ENCODE measurements at places on chromosomes 12 and 14.

GRCh38 chr14:93775158-93775557, 13.1 kb downstream of the PRIMA1 start:
- DNase-seq: no peak

DNA sequence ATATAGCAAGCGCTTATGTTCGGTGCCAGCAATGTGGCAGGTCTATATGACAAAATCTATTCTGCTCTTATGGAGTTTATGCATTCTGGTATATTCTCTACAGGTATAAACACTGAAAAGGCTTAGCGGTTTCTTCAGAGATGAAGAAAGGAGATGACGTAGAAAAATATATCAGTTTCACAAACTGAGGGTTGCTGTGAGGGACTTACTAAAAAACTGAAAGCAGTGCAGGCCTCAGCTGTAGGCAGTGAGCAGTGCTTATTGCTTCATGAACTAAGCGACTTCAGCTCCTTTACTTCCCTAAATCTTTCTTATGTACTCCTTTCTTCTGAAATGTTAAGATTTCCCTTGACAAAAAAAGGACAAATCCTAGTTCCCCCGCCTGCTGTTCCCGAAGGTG, 4.5 kb downstream of the DDX47 start:
- no peak for DNase-seq

DNA sequence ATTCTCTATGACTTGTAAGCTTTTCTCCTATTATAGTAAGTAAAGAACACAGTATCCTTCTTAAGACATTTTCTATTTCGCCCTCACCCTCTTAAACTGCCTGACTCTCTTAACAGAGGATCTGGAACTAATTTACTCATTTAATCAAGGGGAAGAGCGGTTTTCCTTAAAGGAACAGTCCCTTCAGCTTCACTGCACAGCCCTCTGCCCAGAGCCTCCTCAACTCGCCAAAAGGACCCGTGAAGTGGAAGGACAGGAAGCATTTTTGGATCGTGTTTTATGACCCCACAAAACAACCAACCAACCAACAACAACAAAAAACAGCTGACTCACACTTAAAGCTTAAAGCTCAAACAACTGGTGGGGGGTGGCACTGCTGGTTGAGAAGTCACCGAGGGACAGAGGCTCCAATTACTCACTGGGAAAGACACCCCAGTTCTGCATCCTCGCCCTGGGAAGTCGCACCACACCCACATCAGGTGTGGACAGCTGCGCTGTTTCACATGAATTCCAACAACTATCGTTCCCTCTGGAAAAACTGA, 35.7 kb downstream of the NID2 start:
- no peak for DNase-seq

- no peak for DNase-seq
These were observed 61.1 kb downstream of the NINJ2 start for GRCh38 chr12:601976-602699.

DNA sequence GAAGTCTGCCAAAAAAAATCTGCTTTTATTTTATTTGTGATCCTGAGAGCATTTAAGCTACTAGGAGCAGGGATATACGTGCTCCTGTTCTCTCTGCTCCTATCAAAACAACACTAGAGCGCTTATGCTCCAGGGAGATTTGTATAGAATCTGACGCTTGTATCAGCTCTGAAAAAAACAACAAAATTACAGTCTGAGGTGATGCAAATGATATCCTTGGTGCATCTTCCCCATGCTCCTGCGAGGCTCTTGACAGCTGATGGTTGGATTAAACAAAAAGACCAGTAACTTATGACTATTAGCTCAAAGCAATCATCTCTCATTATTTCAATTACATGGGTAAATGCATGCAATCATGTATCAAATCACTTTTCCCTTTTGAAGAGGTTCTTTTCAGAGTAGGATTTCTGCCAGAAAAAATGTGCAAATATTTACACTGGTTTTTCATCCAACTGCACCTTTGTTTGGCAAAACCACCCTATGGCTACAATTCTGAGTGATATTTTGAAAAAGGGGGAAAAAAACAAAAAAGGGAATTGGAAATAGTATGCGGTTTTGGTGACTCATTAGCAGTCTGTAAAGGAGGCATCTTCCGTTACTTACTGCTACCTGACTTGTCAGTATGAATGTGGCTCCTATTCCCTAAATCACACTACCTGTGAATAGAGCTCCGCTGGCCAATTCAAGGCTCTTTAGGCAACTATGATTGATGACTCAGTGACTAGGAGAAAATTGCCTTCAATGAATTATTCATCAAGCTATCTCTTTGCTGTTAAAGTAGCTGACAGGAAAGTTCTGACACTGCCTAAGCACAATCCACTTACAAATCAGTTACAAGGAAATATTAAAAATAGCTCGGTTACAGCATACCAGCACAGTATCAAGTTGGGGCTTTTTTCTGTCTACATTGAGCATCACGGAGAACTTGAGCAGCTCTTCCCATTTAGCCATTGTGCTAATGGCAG, 450.0 kb downstream of the FOXG1 start:
- DNase-seq: no peak

DNA sequence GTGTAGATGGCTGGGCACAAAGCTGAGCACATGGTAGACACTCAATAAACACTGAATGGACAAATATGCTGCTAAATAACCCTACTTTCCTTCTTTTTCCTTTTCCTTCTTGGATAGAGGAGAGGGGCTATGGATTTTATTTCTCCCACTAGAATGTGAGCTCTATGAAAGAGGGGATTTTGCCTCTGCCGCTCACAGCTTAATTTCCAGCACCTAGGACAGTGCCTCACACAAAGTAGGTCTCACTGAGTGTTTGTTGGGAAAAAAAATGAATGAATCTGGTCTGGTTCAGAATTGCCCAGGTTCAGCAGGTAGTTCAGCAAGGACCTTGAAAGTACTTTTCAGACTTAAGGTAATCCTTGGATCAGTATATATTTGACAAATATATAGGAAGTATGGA, 65.5 kb downstream of the WSCD2 start:
- no peak for DNase-seq

DNA sequence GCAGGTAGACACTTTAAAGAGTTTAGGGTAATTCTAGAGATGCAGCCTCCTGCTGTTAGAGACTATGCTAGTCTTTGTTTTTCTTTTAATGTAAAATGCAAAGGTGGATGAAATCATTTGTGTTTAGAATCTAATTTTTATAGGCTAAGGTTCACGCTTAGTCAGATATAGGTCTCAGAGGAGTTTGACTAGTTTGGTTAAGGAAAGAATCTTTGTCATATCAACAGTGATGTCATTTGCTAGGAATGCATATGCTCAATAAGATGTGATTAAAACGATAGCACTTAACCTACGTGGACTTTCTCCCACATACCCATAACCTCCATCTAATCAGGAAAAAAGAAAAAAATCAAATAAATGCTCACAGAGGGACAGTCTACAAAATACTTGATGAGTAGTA, 859.3 kb upstream of the ATXN7L3B start:
- no peak for DNase-seq

GRCh38 chr14:69351911-69352310, 46.2 kb downstream of the ERH start:
- DNase-seq: no peak

DNA sequence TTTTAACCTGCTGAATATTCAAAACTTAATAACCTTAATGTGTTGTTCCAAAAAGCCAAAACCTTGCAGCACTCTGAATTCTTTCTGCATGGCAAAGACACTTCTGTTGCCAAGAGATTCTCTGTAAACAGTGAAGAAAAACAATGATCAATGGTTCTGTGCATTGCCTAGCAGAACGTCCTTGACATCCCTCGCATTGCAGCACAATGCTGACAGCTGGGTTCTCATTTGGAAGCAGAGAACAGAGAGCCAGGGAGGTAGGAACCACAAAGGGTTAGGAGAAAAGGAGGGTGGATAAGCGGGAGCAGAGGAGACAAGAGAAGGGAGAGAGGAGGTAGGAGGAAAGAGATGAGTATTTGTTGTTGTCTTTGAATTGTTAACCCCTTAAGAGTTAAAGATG, 501.1 kb downstream of the NAV3 start:
- DNase-seq: no peak

GRCh38 chr12:62697893-62698292, 231.3 kb downstream of the MON2 start:
- no peak for DNase-seq

GRCh38 chr12:31018790-31019505, 54.7 kb upstream of the DDX11 start:
- DNase-seq: no peak

GRCh38 chr12:118908811-118909210, 72.5 kb upstream of the SRRM4 start:
- DNase-seq: no peak

DNA sequence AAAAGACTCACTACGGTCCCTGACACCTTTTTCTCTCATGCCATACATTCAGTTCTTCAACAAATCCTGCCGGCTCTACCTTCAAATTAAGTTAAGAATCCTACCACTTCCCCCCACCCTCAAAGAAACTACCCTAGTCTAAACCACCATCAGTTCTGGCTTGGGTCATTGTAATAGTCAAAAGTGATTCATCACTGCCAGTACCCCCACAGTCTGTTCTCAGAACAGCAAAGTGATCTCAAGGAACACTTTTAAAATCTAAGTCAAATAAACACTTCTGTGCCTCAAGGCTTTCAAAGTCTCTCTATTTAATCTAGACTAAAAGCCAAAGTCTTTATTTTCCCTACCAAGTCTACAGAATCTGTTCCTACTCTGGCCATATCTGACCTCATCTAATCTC, 12.0 kb upstream of the FAM234B start:
- no peak for DNase-seq

GRCh38 chr12:32964981-32965585, 68.5 kb upstream of the PKP2 start:
- no peak for DNase-seq

DNA sequence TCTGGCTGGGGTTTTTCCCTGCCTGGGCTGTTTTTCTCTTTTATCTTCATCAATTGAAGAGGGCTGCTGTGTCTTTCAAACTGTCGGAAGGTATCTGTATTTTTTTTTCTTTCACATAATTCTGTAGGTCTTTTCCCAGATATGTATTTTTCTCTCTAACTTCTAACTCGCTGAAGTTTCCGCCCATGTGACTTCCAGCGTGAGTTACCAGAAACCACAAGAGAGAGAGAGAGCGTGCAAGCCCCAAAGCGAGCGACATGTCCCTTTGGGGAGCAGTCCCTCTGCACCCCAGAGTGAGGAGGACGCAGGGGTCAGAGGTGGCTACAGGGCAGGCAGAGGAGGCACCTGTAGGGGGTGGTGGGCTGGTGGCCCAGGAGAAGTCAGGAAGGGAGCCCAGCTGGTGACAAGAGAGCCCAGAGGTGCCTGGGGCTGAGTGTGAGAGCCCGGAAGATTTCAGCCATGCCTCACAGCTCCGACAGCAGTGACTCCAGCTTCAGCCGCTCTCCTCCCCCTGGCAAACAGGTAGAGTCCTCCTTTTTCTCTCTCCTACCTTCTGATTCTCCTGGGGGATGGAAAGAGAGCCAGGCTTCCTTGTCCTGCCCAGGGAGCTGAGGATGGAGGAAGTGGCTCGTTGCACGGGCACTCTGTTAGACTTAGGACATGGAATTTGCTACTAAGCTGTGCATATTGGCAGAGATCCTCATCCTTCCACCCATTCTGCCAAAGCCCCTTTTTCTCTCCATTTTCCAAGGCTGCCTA, at the start of gene BATF:
BATF (plus strand) TSS at position 246 of the 759 bp plus-strand sequence; CDS start at position 460, 214 bp downstream.
- DNase-seq: peak; percentile 68

DNA sequence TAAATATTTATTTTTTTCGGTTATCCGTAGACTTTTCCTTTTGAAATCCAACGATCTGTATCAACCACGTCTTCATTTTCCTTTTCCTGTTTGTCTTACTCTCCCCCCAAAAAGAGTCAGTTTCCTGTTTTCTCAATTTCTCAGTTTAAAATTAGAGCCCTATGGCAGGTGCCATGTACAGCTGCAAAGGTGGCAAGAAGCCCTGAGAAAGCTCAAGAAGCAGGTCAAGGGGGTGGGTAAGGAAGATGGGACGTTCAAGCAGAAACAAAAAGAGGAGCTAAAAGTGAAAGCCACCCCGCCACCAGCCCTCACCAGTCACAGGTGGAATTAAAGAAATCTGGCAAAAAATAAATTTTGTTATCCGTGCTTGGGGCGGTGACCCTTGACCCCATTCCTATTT, 26.7 kb downstream of the SLC35E3 start:
- DNase-seq: no peak

DNA sequence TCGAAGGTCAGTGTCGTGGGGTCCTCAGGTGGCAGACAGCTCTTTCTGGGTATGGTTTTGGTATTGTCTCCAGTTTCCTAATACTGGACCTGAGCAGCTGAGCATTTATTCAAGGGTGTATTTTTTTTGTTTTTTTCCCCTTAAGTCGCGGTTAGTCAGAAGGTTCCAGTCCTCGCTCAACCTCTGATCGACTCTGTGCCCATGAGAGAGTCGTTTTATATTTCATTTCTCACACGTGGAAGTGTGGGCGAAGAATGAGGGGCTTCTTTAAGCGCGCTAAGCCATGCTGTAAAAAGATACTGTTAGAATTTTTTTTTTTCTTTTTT, 499 bp downstream of the MIPOL1 start:
- DNase-seq: no peak

DNA sequence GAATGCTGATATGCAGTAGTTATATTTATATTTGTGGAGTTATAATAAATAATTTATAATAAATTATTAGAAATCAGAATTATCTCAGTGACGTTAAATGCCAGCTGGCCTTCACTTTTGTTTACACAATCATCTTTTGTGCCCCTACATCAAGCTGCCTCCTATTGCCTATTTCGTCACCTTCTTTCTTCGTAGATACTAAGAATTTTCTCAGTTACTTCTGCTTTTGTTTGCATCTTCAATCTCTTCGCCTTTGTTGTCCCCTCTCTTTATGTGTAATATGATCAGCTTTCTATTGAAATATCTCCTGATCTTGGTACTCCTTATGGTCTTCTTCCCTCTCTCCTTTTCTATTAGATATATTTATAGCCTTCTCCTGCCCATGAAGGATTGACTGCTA, 197.0 kb downstream of the ERC1 start:
- no peak for DNase-seq

DNA sequence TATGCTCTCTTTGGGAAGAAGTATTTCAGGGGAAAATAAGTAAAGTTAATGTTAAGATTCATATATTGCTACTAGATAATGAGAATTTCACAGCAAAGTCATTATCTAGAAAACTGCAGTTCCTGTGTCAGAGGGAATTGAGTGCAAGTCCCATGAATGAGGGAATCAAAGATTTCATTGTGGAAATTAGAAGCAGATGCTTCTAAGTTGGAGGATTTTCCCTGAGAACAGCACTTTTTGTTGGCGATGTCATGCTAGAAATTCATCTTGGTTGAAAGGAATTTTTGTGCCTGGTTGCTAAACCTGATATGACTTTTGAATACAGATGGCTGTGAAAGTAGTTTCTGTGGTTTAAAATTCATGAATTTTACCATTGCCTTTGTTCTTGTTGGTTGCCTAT, 25.6 kb downstream of the FRMD6 start:
- no peak for DNase-seq

GRCh38 chr12:26636710-26637328, 196.2 kb downstream of the ITPR2 start:
- no peak for DNase-seq

DNA sequence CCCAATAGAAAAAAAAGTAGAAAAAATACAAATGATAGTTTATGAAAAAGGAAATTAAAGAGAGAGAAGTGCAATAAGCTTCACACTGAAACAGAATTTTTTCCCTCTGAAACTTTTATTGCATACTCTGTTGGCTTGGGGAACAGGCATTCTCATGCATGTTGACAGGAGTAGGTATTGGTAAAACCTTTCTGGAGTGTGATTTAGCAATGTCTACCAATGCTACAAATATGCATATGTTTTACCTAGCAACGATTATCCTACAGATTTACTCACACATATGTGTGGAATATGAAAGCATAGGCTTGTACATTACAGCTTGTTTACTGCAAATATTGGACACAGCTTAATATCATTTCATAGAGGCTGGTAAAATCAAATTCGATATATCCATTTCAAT, 125.7 kb upstream of the MYF6 start:
- DNase-seq: no peak

- DNase-seq: no peak
These were observed 55.6 kb downstream of the TSPAN9 start for GRCh38 chr12:3132636-3133404.
